ENCODE measurements at places on chromosomes 7 and 10. TPM values are rescaled to one million over a fixed set of nuclear protein-coding genes. Genes with fewer than 3 reads are reported as not detected.

GRCh38 chr10:32299354-32299980 is 47.5 kb downstream of the EPC1 start:
- DNase-seq: no peak

DNA sequence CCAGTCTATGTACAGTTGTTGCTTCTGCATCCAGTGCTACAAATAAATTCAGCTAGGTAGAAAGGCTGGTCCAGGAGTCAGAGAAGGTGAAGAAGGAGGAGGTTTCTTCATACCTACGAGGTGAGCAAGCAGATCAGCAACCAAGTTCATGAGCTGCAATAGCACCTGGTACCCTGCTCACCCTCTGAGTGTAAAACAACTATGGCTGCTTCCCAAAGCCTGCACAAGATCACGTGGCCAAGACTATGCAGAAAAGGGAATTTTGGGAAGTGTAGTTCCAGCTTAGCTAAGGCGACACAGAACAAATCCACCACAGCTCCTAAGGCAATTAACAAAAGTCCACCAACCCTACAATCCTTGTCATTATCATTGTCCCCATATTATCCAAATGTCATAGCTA is 95.9 kb upstream of the AUTS2 start:
- DNase-seq: no peak

The OR13A1 gene
- total RNA-seq: 0.37 TPM

DNA sequence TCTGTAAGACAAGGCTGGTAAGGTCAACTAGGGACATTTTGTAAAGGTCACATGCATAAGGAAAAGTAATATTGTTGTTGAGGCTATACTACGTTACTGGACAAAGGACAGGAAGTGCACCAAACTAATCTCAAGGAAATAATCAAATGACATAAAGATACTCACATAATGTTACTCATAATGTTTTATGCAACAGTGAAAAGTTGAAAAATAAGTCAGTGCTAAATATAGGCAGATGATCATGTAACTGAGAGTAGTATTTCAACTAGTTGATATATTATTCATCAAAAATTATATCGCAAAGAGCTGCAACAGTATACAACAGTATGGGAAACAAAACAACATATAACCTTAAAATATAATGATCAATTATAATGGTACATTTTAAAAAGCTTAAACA is 215.7 kb downstream of the PTN start:
- no peak for DNase-seq

The MSRB2 gene
- total RNA-seq: 23.6 TPM

GRCh38 chr10:128028508-128029289 is 97.5 kb downstream of the MKI67 start:
- no peak for DNase-seq

GRCh38 chr7:5549096-5549763 is 125.6 kb upstream of the TNRC18 start:
- DNase-seq: peak; percentile 90

- no peak for DNase-seq
Measured at GRCh38 chr7:152363798-152364197, 72.0 kb downstream of the KMT2C start.

Data from hepatocyte (in vitro differentiated cells).